Epithelial cell of proximal tubule (primary cell): ENCODE measurements at places on chromosomes 7 and 10. TPM values are rescaled to one million over a fixed set of nuclear protein-coding genes. Genes with fewer than 3 reads are reported as not detected.

The HTR5A gene
- total RNA-seq: not detected in 2 replicates

The AZGP1 gene
- total RNA-seq: not detected in 2 replicates

The PITX3 gene
- 0.65 and 2.7 TPM in 2 replicates for total RNA-seq

The RBP3 gene
- total RNA-seq: not detected in 2 replicates

The PRR15 gene
- total RNA-seq: 8.1 and 14.0 TPM in 2 replicates

The HYAL4 gene
- total RNA-seq: not detected in 2 replicates

The NUTM2A gene
- 0.65 and 0.69 TPM in 2 replicates for total RNA-seq

The SPDYE2B gene
- not detected in 2 replicates for total RNA-seq

The DDC gene
- 0.29 and 1.4 TPM in 2 replicates for total RNA-seq

The BICC1 gene
- total RNA-seq: 103 and 150 TPM in 2 replicates

The MYO3A gene
- 2.4 and 5.0 TPM in 2 replicates for total RNA-seq

The DYNC1I1 gene
- total RNA-seq: 0.06 and 0.14 TPM in 2 replicates

The VWDE gene
- total RNA-seq: 0.12 and 0.29 TPM in 2 replicates

The HOXA11 gene
- 10.7 and 12.5 TPM in 2 replicates for total RNA-seq
